ENCODE measurements at places on chromosomes 5 and 9.

DNA sequence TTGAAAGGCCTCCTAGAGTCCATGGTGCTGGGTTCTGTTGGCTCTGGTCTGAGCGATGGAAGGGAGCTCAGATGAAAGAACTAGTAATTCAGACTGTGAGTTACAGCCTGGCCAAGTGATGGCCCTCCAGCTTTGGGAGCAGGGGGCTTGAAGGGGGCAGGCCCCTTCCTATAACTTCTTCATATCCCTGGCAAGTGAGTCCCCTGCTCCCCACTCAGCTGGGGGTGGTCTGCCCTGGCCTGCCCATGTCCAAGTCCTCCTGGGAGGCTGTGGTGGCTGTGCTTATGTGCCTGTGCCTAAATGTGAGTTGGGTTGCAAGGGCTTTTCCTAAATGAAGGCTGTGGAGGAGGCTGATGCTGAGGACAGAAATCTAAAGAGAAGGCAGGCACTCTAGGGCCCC lies 80.1 kb downstream of the MACROH2A1 start:
- DNase-seq = peak; percentile 14

DNA sequence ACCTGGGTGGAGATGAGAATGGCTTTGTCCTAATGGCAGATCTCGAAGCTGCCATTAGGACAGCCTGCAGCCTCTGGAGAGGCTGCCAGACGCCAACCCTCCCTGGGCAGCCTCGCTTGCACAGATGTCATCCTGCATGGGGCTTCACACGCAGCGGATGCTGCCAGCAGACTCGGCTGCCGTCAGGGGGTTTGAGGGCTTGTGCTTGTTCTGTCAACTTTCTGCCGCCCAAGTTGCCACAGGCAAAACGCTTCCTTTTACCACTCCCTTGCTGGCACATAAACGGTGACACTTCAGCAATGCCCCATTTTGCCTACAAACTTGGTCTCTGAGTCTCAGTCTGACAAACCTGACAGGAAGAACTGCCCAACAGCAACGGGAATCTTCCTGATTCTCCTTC lies 24.7 kb downstream of the DAP start:
- no peak for DNase-seq

DNA sequence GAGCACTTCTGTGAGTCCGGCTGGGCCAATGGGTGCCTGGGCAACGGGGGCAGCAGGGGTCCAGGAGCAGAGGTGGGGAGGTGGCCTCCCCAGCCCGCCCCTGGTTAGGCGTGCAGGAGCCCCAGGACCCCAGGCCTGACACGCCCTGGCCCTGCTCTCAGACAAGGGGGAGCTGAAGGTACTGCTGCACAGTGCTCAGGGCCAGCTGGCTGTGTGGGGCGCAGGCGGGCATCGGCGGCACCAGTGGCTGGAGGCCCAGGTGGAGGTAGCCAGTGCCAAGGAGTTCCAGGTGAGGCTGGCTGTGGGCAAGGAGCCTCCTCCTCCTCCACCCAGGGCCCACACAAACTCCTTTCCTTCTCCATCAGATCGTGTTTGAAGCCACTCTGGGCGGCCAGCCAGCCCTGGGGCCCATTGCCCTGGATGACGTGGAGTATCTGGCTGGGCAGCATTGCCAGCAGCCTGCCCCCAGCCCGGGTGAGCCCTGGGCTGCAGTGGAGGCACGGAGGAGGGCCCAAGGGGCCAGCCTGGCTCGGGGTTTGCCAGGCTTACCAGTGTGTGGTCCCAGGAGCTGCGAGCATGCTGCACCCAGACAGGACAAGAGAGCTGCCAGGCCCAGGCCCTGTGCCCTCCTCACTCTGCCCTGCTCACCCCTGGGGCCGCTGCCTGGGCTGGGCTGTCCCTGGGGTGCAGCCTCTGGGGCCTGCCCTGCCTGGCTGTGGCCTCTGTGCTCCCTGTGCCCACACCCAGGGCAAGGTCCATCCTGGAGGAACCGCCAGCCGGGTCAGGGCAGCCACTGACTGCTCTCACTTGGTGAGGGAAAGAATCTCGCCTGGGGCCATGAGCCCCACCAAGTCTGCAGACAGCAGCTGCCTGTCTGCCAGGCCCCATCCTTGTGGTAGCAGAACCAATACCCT lies 7.0 kb downstream of the MAMDC4 start:
- DNase-seq = no peak

DNA sequence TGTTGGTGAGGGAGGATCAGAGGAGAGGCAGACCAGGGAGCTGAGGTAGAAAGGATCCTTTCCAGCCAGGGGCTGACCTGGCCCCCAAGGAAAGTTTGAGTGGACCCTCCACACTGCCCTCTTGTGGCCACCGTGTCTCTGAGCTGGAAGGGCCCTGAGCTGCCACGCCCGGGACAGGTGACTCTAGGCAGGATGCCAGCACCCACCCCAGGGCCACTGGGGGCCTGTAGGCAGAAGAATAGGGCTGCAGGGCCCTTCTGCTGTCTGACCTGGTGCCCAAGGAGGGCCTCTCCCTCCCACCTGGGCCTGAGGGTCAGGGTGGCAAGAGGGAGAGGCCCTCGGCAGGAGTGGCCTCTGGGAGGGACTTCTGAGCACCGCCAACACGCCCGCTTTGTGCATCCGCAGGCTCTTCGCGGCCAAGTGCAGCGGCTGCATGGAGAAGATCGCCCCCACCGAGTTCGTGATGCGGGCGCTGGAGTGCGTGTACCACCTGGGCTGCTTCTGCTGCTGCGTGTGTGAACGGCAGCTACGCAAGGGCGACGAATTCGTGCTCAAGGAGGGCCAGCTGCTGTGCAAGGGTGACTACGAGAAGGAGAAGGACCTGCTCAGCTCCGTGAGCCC lies 76.8 kb downstream of the LMX1B start:
- peak; percentile 71 for DNase-seq

- DNase-seq = no peak
These were observed 1.8 kb upstream of the JAKMIP2 start for GRCh38 chr5:147784146-147784987.

- DNase-seq = no peak
These were observed 30.8 kb upstream of the PURA start for GRCh38 chr5:140083120-140083519.
